ENCODE measurements at places on chromosomes 13 and 19.

GRCh38 chr19:42143341-42144234 lies 11.3 kb upstream of the POU2F2 start:
- no peak for DNase-seq

DNA sequence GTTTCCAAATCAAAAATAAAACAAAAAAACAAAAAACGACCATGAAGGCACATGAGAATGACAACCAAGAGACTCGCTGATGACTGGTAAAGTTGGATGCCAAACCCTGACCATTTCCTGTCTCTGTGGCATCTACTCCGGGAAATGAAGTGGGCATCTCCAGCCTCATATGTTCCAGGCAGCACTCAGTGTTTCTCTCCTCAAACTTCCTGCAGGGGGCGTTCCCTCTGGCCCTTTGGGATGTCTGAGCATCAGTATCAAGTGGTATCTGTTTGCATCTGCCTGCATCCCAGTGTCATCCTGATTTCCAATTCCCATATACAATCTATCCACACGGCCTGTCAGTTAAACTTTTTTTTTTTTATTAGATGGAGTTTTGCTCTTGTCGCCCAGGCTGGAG lies 9.8 kb upstream of the SIGLEC12 start:
- no peak for DNase-seq

GRCh38 chr13:87671031-87671752 lies at the start of gene SLITRK5:
SLITRK5 (plus strand) TSS chr13:87671371; CDS start chr13:87675389, 4,018 bp downstream.
- peak; percentile 38 for DNase-seq

- DNase-seq, result no peak
These were observed 670.8 kb downstream of the PCDH17 start for GRCh38 chr13:58302349-58302748.

- DNase-seq, result no peak
These were observed 19.8 kb upstream of the PCDH8 start for GRCh38 chr13:52868190-52868589.

DNA sequence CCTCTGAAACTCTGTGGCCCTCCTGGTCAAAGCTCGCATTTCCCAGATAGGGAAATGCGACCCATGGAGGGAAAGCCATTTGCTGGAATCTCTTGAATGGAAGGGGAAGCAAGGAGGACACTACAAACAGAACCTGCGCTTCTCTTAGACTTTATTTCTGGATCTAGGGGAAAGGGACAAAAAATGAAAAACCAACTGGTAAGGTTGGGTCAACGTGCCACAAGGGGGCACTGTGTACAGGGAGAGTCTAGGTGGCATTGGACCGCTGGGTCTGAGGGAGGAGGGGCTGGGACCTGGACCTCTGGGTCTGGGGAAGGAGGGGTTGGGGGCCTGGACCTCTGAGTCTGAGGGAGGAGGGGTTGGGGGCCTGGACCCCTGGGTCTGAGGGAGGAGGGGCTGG lies 5.0 kb downstream of the KLK4 start:
- peak; percentile 25 for DNase-seq
